ENCODE measurements at places on chromosomes 7 and 10.

DNA sequence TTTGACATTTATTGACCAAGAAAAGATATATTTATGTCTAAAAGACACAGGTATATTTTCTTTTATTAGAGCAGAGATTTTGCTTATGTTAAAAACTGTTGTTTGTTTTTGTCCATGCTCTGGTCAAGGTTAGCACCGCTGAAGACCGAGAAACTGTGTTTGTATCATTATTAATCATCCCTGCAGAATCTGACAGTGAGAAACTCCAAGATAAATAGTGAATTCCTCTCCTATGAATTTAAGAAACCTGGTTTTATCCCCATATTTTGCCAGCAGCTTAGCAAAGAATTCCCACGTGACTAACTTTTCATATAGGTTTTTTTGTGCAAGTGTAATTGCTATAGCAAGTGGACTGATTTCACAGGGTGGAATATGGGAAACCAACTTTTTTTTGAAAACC lies 77.6 kb downstream of the FRMD4A start:
- no peak for DNase-seq

GRCh38 chr10:131184503-131184902 lies 127.0 kb downstream of the TCERG1L start:
- no peak for DNase-seq

- no peak for DNase-seq
Observed at GRCh38 chr10:116270126-116270770, 2.8 kb downstream of the GFRA1 start.

DNA sequence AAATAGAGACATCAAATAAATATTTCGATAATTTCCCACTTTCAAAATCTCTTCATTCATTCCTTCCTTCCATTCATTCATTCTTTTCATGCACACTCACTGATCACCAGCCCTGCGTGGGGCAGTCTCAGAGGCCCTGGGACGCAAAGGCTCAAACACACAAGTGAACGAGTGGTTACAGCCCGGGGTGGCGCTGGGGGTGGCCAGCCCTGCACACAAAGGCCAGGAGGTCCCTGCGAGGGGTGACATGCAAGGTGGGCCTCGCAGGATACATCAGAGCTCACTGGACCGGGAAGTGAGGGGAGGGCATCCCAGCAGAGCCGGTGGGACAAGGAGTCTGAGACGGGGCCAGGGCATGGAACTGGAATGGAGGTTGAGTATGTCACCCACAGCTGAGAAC lies 29.9 kb upstream of the TTYH3 start:
- no peak for DNase-seq

DNA sequence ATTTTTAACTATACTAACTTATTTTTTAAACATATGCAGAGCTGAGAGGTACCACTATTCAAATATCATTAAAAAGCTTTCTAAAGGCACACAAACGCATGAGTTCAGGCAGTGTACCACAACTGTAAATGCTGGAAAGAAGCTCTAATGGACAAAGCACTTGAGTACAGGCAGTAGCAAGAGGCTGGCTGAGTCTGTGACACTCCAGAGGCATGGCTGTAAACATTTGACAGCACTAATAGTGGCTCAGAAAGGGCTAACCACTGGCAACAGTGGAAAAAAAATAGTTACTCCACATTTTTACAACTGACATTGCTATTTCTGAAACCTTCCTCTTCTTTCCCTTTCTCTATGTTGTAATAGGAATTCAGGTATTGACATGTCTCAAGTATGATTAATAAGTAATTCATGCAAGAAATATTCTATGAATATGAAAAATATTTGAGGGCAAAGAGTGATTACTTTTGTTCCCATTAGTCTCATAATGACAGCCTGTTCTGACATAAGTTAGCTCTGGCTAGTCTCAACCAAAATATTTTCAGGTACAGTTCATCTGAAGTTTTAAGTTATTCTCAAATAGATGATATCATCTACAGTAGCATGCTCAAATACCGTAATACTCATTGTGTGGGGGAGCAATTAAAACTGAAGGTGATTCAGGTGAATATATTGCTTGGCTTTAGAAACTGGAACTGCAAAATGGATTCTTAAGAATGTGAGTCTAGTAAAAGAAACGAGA lies 324.0 kb upstream of the POT1 start:
- no peak for DNase-seq

DNA sequence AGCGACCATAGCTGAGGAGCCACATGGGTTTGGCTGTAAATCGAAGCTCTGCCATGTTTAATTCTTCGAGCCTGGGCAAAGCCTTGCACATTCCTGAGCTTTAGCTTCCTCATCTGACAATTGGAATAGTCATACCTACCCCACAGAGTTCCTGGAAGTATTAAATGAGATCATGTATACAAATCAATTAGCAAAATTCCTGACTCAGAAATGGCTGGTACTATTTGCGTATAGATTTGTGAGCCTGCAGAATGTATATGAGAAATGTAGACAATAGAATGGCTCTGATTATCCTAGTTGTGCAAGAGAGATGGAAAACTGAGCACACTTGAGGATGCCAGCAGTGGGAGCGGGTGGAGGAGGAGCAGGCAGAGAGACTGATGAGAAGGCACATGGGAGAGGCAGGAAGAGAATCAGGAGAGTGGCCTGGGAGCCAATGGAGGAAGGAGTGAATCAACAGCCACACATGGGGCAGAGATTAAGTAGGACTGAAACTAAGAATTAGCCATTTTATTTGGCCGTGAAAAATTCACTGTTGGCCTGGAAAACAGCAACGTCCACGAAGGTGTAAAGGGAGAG lies 128.0 kb upstream of the C1GALT1 start:
- no peak for DNase-seq

DNA sequence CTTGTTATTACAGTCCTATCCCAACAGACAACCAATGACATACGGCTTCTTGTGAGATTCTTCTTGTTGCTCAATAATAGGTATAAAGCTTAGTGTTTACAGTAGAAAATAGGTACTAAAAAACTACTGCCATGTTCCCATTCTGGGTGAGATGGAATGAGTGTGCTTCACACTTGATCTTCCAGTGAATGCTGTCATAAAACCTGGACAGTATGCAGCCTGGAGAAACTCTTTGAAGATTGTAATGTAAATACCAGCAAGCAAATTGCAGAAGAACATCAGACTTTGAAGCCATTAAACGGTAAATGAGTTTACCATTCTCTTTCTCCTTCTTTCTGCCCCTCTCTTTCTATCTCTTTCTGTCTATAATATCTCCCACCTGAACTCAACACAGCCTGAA lies 663.7 kb upstream of the COBL start:
- no peak for DNase-seq

DNA sequence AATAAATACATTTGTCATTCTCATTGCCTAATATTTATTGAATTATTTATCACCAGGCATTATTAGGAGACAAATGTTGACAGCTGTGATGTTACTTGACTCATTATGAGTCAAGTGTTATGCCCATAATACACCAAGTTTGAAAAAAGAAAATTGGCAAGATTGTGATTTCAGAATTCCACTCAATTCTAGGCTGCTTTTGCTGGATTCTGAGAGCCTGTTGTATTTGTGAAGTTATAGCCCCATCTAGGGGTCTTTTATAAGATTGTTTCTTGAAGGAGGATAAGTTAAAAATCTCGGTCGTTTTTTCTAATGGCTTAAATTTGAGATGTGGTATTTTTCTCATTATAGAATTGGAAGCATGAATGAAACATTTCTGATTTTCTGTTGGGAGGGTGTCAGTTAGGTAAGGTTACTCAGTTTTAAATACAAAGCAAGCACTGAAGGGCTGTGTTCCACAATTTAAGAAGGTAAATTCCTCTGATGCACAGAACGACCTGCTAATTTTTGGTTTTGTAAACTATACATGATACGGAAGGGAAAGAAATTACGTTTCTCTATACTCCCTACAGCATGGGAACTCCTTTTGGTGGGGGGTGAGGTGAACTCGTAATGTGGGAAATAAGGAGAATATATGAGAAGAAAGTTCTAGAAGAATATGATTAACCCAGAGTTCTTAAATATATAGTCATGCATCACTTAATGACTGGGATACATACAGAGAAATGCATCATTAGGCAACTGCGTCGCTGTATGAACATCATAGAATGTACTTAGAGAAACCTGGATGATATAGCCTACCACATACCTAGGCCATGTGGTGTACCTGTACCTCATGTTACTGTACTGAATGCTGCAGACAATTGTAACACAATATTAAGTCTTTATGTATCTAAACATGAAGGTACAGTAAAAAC lies 2.6 kb downstream of the STK31 start:
- no peak for DNase-seq

DNA sequence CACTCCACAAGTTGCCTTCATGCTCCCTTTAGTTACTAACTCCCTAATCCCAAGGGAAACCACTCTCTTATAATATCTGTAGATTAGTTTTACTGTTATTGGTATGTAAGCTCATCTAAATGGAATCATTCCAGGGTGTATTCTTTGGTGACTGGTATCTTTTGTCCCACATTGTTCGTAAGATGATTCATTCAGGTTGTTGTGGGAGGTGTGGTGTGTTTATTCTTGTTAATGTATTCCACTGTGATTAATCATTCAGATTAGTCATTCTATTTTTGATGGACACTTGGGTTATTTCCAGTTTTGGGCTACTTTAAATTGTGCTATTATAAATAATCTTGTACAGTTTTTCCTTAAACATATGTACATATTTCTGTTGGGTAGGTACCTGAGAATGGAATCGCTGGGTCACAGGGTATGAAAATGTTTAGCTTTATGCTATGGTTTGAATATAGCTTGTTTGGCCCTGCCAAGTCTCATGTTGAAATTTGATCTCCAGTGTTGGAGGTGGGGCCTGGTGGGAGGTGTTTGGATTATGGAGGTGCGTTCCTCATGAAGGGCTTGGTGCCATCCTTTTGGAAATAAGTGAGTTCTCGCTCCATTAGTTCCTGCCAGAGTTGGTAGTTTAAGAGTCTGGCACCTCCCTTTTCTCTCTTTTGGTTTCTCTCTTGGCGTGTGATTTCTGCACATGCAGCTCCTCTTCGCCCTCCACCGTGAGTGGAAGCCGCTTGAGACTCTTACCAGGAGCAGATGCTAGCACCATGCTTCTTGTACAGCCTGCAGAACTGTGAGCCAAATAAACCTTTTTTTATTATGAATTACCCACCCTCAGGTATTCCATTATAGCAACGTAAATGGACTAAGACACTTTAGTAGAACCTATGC lies 13.8 kb downstream of the BTRC start:
- no peak for DNase-seq

DNA sequence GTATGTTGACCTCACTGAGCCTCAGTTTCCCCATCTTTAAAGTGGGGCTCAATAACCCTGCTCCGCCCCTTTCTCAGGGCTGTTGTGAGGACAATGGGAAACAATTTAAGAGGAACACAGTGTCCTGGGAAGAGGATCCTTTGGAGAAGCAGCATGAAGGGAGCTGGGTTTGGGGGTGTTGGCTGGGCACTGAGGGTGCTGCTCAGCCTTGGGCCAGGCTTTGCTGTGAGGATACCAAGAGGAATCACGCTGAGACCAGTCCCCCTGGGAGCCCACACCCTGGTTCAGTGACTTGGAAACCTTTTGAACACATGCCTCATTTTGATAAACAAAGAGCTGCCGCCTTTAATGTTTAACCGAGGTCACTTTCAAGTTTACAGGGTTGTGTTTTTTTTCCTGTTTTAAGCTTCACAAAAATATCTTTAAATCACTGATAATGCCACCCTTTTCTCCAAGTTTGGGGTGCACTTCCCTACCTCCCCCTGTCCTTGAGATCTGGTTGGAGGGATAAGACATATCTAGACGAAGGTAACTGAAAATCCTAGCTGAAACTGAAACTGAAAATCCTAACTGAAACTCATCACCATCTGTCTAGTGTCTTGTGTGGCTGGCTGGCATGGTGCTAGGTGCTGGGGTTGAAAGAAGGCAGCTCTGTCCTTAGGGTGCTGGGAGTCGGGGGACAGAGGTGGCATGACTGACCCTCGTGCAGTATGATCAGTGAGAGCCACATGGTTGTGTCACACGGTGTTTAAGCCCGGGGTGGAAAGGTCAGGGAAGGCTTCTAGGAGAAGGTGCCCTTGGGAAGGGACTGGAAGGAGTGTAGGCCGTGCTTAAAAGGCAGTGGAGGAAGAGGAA lies 27.7 kb downstream of the ZNF775 start:
- DNase-seq, result no peak

GRCh38 chr10:26737730-26738129 lies 40.2 kb downstream of the PDSS1 start:
- DNase-seq, result peak; percentile 42

GRCh38 chr10:129914153-129914855 lies 49.8 kb downstream of the EBF3 start:
- peak; percentile 73 for DNase-seq

- no peak for DNase-seq
Observed at GRCh38 chr10:89302625-89303024, 779 bp downstream of the IFIT2 start.

- DNase-seq, result no peak
Observed at GRCh38 chr7:44077681-44078091, 4.6 kb downstream of the POLM start.

- no peak for DNase-seq
Observed at GRCh38 chr10:94287336-94287735, 75.4 kb downstream of the NOC3L start.

DNA sequence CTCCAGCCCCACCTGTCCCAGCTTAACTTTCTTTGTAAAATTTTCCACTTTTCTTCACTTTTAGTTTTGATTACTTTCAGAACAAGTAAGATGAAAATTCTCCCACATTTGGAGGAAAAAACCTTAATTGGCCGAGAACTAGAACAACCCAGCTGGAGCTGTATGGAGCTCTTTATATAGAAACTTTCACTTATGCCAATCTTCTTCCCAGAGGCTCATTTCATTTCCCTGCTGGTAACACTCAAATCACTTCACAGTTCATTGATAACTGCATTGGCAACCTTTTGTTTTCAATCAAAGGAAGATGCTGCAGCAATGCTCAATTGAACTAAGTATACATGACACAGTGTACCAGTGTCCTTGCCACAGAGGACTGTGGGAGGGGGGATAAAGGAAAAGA lies 176.2 kb upstream of the NOBOX start:
- no peak for DNase-seq

DNA sequence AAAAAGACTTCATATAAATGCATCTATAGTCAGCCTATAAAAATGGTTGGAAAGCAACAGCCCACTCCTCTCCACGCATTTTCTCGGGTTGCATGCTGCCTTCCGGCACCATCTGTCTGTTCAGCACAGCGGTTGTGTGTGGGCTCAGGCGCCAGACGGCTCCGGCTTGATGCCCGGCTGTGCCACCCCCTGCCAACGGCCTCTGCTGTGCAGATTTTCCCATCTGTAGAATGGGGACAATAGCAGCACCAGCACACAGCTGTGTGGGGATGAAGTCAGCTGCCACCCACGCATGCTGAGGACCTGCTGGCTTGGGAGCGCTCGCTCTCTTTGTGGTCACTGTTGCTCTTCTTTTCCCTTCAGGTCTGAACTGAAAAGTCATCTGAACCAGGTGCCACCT lies 19.5 kb downstream of the PRKAG2 start:
- peak; percentile 61 for DNase-seq

- DNase-seq, result no peak
Observed at GRCh38 chr10:131698232-131698631, 202.6 kb upstream of the PPP2R2D start.

Data from posterior cingulate gyrus (tissue), 11 donors.